ENCODE measurements at places on chromosomes 11 and 22. TPM values are rescaled to one million over a fixed set of nuclear protein-coding genes. Genes with fewer than 3 reads are reported as not detected.

Gene UPK3A
- not detected for total RNA-seq

DNA sequence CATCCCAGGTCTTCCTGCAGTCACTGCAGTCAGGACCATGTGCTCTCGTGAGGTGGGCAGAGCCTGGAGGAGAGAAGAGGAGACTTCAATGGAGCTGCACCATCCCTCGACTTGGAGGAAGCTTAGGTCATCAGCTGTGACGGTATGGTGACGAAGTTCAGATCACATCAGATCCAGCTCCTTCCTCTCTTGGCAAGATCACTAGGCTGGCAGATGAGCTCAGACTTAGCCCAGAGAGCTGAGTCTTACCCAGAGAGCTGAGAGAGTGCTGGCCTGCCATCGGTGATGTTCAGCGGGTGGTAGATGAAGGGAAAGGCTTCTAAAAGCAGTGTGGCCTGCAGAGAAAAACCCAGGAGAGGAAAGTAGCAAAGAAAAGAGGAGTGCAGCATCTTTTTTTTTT is 1.8 kb upstream of the SLC15A3 start:
- DNase-seq, result peak; percentile 44

DNA sequence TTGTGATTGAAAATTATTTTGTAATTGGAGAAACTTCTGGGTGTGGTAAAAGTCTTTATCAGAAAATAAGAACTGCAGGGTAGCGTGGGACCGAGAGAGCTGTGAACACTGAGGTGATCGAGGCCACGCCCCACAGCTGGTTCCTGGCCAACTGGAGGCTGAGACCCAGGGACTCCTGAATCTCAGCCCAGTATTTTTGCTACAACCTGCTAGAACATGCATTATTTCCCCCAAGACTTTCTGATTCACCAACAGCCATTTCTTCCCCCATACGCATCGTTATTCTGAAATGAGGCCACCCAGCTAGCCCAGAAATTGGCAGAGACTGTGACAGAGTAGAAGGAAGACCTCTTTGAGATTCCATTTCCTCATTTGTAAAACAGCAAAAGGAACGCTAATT is 3.4 kb upstream of the FGF19 start:
- DNase-seq, result no peak

GRCh38 chr11:123546515-123546914 is 107.9 kb downstream of the SCN3B start:
- peak; percentile 78 for DNase-seq

DNA sequence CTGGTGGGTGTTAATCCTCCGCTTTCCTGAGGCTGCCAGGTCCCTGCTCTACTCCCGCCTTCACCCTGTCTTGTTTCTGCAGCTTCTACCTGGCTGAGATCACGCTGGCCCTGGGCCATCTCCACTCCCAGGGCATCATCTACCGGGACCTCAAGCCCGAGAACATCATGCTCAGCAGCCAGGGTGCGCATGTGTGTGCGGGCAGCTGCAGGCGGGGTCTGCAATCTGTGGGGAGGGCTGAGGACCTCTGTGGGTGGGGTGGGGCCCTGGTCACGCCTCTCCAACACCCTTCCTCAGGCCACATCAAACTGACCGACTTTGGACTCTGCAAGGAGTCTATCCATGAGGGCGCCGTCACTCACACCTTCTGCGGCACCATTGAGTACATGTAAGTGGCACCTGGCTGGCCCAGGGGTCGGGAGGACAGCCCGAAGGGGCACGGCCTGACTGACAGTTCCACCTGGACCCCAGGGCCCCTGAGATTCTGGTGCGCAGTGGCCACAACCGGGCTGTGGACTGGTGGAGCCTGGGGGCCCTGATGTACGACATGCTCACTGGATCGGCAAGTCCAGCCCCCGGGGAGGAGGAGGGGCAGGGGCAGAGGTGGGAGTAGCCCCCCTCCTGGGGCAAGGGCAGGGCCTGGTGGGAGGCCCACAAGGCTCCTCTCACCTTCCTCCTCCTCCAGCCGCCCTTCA is 4.5 kb downstream of the RPS6KB2 start:
- DNase-seq, result no peak

GRCh38 chr11:45411228-45411946 is 125.2 kb upstream of the SYT13 start:
- peak; percentile 25 for DNase-seq

Gene OR2AT4
- not detected for total RNA-seq

GRCh38 chr11:126564566-126564965 is 209.1 kb downstream of the ST3GAL4 start:
- no peak for DNase-seq

- DNase-seq, result peak; percentile 65
Measured at GRCh38 chr22:21044931-21045584, 688 bp upstream of the LRRC74B start.

- no peak for DNase-seq
Measured at GRCh38 chr22:28021116-28021997, 102.3 kb upstream of the PITPNB start.

- no peak for DNase-seq
Measured at GRCh38 chr11:75840522-75840921, 25.5 kb downstream of the UVRAG start.

Gene LRRC74B
- total RNA-seq, result not detected

Gene DRAP1
- 339 TPM for total RNA-seq

DNA sequence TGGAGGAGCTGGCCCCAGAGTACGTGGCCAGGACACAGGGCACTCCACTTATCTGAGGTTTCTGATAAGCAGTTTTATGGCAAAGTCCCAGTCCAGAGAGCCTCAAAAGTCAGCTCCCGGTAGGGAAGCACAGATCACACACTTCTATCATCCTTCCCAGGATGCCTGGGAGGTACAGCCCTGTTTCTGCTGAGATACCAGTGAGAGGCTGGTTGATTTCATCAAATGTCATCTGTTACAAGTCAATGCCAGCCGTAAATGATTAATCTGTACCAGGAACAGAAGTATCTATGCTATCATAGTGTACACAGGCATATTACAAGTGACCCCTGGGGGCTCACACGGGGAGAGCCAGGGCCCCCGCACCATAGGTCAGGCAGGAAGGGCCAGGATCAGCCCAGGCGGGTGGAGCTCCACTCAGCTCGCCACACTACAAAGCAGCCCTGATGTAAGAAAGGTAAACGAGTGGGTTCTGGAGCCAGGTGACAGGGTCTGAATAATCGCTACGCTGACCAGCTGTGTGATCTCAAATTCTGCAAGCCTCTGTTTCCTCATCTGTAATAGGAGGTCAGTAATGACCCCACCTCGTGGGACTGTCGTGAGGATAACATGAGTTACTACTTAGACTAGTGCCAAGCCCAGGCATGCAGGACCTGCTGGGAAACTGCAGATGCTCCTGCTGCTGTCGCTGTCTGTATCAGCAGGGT is 17.6 kb downstream of the PLA2G6 start:
- no peak for DNase-seq

DNA sequence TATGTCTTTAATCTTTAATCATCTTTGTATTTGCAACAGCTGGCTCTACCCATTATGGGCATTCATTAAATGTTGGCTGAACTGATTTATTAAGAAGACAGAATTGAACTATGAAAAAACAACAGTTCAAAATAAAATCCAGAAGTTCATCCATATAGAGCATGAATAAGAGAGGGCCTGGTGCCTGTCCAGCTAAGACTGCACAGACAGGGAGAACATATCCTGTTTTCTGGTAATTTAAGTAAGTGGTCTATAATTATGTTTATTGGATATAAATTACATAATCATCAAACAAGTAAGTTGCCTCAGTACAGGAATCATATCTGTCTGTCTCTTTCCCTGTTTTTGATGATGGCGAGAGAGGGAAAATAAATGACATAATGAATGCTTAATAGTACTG is 137.2 kb downstream of the RBFOX2 start:
- no peak for DNase-seq

- peak; percentile 54 for DNase-seq
Measured at GRCh38 chr11:11732116-11732515, 109.7 kb upstream of the USP47 start.

DNA sequence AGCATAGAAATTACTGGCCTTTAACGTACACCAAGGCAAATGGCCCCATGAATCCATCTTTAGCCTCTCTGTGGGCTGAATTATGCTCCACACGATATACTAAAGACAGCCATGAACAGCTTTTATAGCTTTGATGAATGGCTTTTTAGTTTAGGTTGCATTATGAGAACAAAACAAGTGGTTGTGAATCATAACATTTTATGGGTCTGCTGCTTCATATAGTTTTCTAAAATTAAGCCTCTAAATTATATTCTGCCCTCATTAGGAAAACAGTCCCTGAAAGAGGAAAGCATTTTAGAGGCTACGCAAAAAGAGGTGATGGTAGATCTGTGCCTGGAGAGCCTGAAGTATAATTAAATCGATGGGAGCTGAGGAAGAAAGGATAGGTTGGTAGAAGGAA is 221.3 kb downstream of the CADM1 start:
- no peak for DNase-seq

Gene MYBPC3
- not detected for total RNA-seq

GRCh38 chr11:120642196-120642894 is 130.8 kb downstream of the GRIK4 start:
- DNase-seq, result no peak

DNA sequence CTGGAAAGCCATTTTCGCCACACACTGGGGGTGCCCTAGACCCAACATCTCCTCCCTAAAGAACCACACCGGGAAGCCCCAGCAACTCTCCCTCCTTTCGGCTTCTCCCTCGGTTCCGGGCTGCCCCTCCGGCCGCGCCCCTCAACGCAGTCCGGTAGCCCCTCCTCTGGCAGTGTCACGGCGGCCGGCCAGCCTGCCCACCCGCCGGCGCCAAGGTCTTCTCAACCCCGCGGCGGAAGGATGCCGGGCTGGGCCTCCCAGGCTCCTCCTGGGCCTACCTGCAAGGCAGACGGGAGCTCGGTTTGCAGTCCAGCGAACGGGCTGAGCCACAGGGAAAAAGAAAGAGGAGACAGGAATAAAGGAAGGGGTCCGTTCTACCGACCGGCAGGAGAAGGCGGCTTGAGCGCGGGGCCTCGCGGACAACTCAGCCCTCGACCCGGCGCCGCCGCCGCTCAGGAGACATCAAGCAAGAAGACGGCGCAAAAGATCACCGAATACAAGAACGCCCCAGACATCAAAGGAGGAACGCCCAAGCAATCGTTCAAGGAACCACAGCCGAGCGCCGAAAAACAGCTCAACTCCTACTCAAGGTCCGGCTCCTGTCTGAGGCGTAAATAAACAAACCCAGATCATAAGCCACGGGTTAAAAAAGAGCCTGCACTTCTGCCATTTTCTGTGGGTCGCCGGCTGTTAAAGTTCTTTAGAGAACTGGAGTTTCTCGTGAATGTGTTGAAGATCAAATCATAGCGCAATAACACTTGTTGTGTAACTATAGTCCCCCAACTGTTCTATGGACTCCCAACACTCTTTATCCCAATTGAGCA is at the start of gene AMBRA1:
TSS of gene AMBRA1 (minus strand) at position 474 of the 824 bp plus-strand sequence. CDS start 45,643 bp downstream, outside the sequence.
- DNase-seq, result peak; percentile 92

Gene PDE3B
- 1.1 TPM for total RNA-seq

- no peak for DNase-seq
Measured at GRCh38 chr11:35750315-35750714, 87.7 kb downstream of the TRIM44 start.

- no peak for DNase-seq
Measured at GRCh38 chr11:105582497-105582896, 27.4 kb upstream of the GRIA4 start.

GRCh38 chr11:103699216-103699615 is 337.2 kb upstream of the DDI1 start:
- DNase-seq, result no peak

DNA sequence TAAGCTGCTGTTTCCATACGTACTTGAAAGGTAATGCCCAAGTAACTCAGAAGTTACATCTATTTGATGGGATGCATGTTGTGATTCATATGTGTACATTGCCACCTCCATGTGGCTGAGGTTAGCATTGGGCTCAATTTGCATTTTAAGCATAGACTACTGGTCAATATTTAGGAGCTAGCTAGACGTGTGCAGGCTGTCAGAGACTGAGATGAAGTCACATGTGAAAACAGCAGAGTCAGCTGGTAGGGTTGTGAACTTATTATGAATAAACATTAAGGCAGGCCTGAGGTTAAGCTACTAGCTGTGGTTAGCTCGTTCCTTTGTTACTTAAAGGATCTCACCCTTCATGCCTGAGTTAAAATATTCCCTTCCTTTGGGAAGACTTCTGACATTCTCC is 114.5 kb upstream of the MTNR1B start:
- DNase-seq, result no peak

Gene RAB3IL1
- 0.72 TPM for total RNA-seq

Gene OR6A2
- total RNA-seq, result 0.72 TPM

GRCh38 chr11:45748801-45749200 is 56.1 kb upstream of the SLC35C1 start:
- DNase-seq, result no peak

GRCh38 chr11:41254966-41255365 is 204.5 kb downstream of the LRRC4C start:
- no peak for DNase-seq

- no peak for DNase-seq
Measured at GRCh38 chr22:30874431-30875370, 93.9 kb downstream of the MORC2 start.

DNA sequence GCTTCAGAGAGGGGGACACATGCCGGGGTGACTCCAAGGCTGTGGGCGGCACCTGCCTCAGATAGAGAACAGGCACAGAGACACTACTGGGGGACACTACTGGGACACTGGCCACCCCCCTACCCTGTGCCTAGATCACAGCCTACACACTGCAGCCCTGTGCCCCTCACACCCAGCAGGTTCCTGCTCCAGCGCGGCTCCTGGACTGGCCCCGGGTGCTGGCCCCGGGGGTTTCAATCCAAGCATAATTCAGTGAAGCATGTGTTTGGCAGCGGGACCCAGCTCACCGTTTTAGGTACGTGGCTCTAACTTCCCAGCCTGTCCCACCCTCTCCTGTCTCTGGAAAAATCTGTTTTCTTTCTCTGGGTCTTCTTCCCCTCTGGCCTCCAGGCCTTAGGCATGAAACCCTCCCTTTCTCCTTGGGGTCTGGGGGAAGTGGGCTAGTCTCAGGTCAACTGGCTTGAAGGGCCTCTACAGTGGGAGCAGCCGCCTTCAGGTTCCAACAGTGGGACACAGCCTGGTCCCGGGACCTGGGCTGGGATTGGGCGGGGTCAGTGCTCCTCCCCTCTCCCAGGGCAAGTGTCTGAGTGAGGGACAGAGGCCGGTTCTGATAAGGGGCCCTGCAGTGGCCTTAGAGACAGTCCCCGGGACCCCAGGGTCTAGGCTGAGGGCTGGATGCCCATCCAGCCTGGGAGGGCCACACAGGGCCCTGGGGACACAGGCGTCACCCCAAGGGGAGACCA is 98.8 kb downstream of the CRYBB2 start:
- DNase-seq, result no peak

- DNase-seq, result no peak
Measured at GRCh38 chr22:25661073-25661472, 80.9 kb upstream of the MYO18B start.

DNA sequence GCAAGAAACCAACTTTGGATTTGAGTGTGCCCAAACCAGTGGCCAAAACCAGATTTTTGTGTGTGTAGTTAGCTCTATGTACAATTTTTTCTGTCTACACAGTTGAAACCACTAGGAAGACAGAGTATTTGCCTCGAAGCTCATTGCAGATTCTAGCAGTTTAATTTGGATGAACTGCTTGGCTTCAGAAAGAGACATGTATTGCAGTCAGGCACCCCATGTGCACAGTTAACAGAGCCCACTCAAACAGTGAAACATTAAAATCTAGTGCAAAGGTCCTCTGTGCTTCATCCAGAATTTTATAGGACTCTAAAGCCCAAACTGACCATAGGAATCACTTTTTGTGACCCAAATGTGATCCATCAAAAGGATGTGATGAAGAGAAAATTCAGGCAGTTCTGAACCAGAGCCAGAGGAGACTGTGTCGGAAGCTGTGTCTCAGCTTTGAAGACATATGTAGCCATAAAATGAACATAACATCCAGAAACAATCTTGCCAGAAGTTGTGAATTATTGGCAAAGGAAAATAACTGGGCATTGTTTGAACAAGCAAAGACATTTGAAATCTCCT is 82.7 kb downstream of the PANX1 start:
- no peak for DNase-seq
